NCI-H1417 treated with DMSO at 0.1 percent for 48 hours (cell line): ENCODE measurements at places on chromosomes 7 and 10.
A peak's percentile ranks its signal among the peaks of the same experiment; 100 is the strongest.

GRCh38 chr7:156578978-156579430, 61.6 kb upstream of the RNF32 start:
- DNase-seq, result no peak

GRCh38 chr7:114629762-114630161, 215.1 kb downstream of the FOXP2 start:
- DNase-seq, result no peak

DNA sequence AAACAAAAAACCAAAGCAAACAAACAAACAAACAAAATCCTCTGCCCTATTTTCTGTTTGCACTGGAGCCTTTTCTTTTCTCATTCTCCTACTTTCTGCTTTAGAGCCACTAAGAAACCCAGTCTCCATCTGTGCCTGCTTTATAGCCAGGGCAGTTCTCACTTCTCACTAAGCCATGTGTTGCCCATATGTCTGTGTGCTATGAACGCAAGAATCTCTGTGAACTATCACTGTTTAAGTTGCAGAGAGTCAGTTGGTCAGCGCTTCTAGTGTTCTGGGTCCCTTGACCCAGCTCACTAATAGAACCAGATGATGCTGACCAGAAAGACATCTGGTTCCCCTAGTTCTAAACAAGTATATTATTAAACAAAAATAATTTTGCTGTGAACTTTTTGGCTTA, 81.4 kb downstream of the FAM185A start:
- no peak for DNase-seq

- DNase-seq, result no peak
Measured at GRCh38 chr7:49150486-49150885, 226.1 kb downstream of the CDC14C start.

DNA sequence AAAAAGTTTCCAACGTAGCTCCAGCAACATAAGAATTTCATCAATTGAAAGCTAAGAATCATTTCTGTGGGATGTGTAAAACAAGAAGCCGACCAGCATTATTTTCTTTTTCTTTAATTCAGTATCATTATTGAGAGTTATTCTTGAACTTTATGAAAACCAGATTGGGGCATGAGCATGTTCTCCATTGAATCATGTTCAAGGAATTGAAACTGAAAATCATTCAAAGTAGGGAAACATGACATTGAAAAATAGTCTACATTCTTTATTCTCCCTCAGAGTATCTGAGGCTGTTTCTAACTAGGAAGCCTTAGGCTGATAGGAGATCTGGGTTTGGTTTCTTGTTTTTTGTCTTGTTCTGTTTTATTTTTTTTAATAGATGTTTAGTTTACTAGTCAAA, 253.7 kb downstream of the DYNC1I1 start:
- DNase-seq, result no peak

- no peak for DNase-seq
Measured at GRCh38 chr10:8042721-8043568, 11.5 kb upstream of the GATA3 start.

GRCh38 chr7:77465256-77465655, 49.1 kb upstream of the GSAP start:
- no peak for DNase-seq

DNA sequence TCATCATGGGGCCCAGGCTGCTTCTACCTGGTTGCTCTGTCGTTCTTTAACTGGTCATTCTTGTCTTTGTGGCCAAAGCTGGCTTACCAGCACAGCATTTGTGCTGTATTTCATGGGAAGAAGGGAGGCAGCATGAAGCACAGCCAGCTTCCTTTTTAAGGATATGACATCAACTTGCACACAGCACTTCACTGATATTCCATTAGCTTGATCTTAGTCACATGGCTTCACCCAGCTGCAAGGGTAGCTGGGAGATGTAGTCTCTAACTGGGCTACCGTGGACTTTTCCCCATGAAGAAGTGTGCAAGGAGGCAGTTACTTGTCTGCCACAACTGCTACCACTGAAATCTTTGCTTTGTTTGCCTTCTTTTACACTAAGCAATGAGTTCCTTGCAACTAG, 525.2 kb downstream of the LRMDA start:
- DNase-seq, result no peak

DNA sequence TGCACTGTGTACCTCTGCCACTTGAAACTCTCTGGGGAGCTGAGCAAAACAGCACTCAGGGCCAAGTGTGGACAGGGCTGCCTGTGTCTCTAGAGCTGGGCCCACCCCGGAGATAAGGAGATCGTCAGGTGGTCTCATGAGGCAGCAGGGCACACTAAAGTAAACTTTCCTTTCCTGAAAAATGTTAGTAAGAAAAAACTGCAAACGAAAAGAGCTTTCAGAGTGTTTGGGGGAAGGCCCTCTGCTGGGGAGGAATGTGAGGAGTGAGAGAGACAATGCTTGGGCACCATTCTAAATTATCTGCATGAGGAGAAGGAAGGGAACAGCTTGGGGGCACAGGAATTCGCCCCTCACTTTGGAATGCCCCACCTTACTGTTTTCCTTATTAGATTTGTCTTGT, 127.7 kb downstream of the ATXN7L1 start:
- no peak for DNase-seq

- DNase-seq, result no peak
Measured at GRCh38 chr7:132901241-132901640, 180.6 kb downstream of the CHCHD3 start.

GRCh38 chr7:93008833-93009232, 108.9 kb downstream of the SAMD9 start:
- DNase-seq, result no peak

- DNase-seq, result no peak
Measured at GRCh38 chr7:149735779-149736477, 37.5 kb downstream of the ZNF467 start.

DNA sequence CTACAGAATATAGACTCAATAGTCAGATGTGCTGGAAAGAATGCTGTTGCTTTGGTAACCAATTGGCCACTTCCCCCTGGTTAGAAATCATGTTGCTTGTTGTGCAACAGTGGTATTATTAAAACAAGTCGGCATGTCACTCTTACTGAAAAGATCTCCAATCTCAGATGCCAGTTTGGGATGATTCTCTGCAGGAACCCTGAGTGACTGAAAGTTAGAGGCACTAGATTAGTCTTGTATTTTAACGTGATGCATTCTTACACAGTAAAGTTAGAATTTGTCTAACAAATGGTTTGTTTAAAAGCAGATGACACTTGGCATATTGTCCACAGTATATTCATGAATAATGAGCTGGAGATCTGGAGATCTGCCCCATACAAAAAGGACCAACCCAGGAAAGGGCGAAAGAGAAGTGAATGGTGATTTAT, 287.6 kb downstream of the TWIST1 start:
- no peak for DNase-seq

- DNase-seq, result peak; percentile 9
Measured at GRCh38 chr7:44884621-44885393, 523 bp downstream of the PURB start.
